Ecto neural progenitor cell (in vitro differentiated cells): ENCODE measurements at places on chromosomes 4 and X.

- no peak for DNase-seq
Measured at GRCh38 chr4:82645936-82646565, 84.3 kb upstream of the TMEM150C start.

DNA sequence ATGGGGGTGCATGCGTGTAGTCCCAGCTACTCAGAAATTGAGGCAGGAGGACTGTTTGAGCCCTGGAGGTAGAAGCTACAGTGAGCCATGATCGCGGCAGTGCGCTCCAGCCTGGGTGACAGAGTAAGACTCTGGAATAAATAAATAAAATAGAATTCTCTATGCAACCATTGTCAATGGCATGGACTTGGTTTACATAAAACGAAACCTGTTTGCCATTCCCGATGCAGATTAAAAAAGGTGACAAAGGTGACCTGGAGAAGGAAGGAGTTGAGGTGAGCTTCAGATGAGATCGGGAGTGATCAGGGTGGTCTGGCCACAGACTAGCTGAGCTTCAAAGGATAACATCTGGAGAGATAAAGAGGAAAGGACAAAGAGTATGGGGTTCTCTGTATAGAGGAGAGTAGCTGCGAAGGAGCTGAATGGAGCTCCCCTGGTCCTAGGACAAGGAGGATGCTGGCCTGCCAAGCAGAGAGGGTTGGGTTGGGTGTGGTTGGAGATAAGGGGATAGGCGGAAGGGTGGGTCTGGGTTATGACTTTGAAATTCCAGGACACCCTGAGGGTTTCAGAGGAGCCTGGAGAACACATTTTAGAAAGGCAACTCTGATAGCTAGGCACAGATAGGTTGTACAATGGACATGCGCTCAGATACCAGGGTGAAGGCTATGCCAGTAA lies 98.6 kb downstream of the RBM47 start:
- no peak for DNase-seq

GRCh38 chr4:109994415-109994827 lies 81.7 kb downstream of the EGF start:
- no peak for DNase-seq

DNA sequence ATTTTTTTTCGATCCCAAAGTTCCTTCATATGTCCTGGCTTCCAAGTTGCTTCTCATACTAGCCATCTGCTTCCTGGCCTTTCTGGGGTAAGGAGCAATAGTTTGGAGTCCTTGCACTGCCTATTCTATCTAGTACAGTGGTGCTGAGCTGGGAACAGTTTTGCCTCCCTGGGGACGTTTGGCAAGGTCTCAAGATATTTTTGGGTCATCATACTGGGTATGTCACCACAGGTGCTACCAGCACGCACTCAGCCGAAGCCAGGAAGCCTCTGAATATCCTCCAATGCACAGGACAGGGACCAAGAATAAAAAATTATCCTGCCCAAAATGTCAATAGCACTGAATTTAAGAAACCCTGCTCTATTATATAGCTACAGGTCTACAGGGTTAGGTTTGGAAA lies 35.4 kb upstream of the TMSB15B start:
- no peak for DNase-seq

DNA sequence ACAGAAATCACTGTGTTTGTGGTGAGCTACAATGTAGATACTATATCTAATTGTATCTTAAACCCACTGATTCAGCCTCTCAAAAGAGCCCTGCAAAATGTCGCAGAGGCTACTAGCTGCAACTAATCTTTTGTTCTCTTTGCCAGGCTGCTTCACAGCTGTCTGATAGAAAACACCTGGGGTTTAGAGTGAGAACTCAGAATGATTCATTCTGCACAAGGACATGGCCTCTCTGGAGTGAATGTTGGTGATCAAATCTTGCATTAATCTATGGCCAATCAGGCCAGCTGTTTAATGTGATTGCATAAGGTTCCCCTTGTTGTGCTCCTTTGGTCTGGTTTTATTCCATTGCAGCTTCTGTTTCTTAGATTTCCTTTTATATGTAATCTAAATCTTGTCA lies 100.3 kb downstream of the EMCN start:
- DNase-seq, result no peak

DNA sequence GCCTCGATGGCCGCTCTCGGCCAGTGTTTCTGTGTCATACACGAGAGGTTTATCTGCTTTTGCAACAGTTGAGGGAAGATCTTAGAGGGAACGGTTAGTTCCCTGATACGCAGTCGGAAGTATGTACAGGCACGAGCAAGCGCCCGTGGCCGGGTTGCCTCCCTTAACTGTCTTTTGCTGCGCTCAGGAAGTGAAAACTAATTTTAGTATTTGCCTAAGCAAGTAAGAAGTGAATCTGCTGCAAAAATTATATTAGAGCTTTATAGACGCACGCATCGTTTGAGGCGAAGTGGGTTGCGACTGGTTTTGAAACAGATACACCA lies 695 bp downstream of the MTM1 start:
- DNase-seq, result no peak

DNA sequence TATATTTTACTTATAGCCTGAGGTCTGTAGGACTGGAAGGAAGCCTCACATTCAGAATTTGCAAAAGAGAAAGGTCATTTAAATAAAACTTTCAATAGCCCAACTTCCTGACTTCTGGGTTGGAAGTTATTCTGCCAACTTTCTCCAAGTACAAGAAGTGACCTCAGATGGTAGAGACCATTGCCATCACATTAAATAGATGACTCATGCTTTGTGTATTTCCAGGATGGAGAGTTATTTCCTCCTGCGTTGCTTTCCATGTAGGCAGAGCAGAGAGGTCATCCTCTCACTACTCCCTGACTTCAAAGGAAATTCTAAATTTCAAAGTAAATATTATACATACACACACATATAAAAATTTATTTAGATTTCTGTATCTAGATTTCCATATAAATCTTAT lies 73.0 kb upstream of the NR3C2 start:
- no peak for DNase-seq

DNA sequence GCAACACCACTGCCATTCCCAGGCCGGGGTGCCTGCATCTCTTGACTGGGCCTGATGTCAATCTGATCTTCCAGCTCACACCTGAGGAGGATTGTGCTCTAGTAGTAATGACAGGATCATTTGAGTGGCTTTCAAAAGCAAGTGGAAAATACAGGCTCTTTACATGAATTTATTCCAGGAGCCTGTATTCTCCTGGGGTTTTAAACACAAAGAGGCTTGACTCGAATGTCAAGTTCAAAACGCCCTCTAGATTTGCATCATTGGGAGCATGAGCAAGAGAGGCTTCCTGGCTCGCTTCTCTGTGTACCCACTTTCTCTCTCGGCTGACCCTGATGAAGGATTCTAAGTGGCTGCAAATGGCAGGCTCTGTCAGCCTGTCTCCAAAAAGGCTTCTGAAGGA lies 199.5 kb upstream of the PUDP start:
- no peak for DNase-seq

DNA sequence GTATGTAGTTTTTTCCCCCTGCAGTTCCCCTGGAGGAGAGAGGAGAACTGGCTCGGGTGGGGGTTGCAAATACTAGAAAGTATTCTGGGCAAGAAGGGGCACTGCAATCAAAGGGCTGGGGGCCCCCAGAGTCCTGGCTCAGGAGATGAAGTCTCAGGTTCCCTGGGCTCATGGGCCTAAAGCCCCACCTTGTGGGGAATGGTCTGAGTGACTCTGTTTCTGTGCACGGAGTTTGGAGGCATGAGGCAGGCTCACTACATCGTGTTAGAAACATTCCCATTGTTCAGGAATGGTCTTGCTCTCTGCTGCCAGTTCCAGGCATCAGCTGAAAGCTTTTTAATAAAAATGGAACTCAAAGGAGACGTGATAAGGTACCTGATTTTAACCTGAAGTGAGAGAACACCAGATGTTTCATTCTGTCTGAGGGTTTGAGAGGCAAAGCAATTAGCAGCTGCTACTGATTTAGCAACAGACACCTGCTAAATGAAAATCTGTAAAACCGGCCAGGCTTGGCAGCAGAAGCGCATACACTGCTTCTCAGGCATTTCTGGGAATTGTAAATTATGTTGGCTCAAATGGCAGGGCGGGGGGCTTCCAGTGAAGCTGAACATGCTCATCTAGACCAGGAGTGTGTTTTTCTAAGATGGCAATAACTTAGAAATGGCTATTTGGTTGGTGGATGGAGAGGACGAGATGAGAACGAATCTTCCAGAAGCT lies 122.7 kb downstream of the TMEM164 start:
- no peak for DNase-seq

DNA sequence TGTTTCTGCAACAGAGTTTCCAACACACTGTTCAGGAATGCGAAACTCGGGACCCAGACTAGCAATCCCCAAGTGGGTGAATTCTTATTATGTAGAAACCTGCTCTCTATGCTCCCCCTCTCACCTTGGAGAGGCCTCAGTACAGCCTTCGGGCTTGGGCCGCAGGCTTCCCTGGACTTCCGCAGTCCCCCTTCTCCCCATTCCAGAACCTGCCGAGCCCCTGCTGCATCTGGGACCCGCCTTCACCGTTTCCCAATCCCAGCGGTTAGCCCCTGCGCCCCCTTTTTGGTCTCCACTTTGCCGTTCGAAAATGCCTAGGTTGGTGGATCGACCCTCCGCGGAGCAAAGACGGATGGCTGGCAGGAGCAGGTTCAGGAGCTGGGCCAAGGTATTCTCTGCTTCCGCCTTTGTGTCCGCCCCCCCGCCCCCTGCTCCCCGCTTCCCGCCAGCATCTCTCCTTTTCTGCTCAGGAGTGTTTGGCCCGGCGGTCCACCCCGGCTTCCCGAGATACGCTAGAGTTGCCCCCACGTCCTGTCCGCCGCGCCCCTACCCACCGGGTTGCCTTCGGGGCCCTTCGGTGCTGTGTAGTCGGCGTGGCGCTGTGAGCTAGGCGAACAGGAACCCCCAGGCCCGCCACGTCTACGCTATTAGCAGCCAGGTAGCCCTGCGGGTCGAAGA lies 11.5 kb downstream of the HAND2 start:
- no peak for DNase-seq

GRCh38 chr4:41154814-41155177 lies 59.5 kb downstream of the APBB2 start:
- no peak for DNase-seq

GRCh38 chr4:77188498-77189220 lies 31.7 kb downstream of the CCNG2 start:
- DNase-seq, result no peak

- DNase-seq, result no peak
Measured at GRCh38 chr4:6162885-6163284, 37.5 kb downstream of the JAKMIP1 start.

- DNase-seq, result no peak
Measured at GRCh38 chr4:142121448-142122350, 485.3 kb downstream of the IL15 start.

GRCh38 chr4:69907151-69907550 lies 23.7 kb upstream of the CSN1S1 start:
- no peak for DNase-seq

- no peak for DNase-seq
Measured at GRCh38 chr4:112908511-112908910, 140.9 kb upstream of the ANK2 start.

GRCh38 chr4:83387012-83387411 lies 52.4 kb upstream of the HPSE start:
- no peak for DNase-seq

GRCh38 chr4:151458148-151458547 lies 49.2 kb downstream of the FHIP1A start:
- DNase-seq, result no peak

DNA sequence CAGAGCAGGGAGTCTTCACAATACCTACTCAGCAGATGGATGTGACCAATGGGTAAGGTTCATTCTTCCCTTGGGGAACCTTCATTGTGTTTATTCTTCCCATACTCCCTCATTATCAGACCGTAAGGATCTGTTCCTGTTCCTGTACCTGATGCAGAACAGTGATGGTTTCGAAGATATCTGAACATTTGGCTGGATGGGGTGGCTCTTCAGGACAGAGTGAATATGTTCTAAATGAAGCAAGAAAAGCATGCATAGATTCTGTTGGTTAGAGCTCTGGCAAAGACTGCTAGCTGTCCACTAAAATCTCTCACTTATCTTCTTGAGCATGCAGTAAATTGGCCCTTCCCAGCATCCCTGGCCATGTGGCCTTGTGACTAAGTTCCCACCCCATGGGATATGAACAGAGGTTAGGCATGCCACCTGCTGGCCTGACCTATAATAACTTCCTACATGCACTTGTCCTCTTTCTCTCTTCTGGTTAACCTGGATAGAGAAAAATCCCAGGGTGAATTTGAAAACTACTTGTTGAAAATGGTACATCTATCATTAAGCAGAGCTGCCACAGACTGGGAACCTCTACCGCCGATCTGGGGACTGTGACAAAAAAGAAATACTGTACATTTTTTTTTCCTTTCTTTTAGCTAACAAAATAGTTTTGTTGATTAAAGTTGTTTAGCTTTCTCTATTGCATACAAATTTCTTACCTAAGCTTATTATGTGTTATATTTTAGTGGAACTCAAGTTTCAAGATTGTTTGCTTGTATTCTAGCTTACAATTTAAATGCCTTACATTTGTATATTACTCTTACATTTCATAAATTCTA lies 60.0 kb upstream of the BANK1 start:
- DNase-seq, result peak; percentile 63

GRCh38 chr4:21664355-21664754 lies 284.2 kb downstream of the KCNIP4 start:
- DNase-seq, result no peak

DNA sequence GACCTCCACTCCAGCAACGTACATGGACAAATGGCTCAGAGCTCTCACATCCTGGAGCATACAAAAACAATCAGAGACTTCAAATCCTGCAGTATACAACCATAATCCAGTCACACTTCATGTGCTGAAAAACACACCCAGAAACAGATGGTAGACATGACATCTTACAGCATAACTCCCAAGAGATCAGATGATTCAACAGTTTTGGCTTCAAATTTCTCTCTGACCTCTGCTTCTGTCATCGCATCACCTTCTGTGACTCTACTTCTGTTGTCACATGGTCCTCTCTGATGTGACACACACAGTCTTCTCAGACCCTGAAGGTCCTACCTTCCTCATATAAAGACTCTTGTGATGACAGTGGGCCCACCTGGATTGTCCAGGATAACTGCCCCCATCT lies 18.5 kb downstream of the SUV39H1 start:
- no peak for DNase-seq

DNA sequence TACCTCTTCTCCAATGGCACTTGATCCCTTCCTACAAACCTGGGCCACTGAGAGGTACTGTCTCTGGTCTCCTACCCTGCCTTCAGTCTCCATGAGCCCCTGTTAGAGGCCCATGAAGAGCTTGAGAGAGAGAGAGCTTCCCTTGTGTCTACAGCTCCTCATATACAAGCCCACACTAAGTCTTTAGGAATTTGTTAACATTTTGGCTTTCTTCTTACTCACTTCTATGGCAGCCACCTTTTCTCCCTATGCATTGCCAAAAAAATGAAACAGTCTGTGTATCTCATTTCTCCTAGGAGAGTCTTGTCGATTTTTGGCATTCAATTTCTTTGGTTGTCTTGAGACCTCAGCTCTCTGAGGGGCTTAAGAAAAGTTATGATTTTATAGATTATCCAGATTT lies 90.9 kb upstream of the LNX1 start:
- no peak for DNase-seq
